ENCODE measurements at places on chromosomes 16 and 17.

DNA sequence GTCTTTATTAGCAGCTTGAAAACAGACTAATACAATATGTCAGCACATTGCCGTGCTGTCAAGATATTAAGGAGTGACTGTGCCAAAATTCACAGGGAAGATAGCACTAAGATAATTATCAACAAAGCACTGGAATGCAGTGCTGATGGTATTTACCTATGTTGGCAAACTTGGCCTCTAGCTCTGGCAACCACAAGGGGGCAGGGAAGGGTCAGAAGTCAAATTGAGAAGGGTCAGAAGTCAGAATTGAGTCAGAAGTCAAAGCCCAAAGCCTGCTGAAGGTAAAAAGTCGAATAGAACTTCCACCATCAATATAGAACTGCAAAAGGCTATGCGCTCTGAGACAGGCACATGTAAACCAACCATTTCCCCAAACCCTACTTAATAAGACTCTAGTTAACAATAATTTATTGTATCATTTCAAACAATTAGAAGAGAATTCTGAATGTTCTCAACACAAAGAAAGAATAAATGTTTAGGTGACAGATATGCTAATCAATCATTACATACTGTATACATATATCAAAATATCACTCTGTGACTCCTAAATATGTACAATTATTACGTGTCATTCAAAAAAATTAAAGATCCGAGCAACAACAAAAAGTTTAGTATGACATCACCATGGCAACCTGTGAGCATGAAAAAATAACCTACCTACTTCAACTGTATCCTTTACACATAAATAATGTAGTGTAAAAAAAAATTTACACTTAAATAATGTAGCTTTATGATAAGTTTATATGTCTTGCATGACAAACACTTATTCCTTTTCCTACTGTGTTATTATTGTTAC is 916.1 kb downstream of the KCNJ2 start:
- no peak for DNase-seq

- no peak for DNase-seq
Measured at GRCh38 chr16:87895641-87896141, 26.4 kb upstream of the SLC7A5 start.

GRCh38 chr17:64412944-64413381 is 22.3 kb upstream of the PECAM1 start:
- no peak for DNase-seq

GRCh38 chr17:5042157-5043022 is 7.2 kb upstream of the SLC52A1 start:
- no peak for DNase-seq

- no peak for DNase-seq
Measured at GRCh38 chr16:3971706-3972105, 91.2 kb upstream of the CREBBP start.

- no peak for DNase-seq
Measured at GRCh38 chr17:67015001-67015400, 29.4 kb upstream of the CACNG1 start.

GRCh38 chr17:71631483-71631882 is 489.3 kb upstream of the SOX9 start:
- DNase-seq = peak; percentile 89

GRCh38 chr16:50610331-50611262 is 62.4 kb downstream of the NKD1 start:
- no peak for DNase-seq

- DNase-seq = no peak
Measured at GRCh38 chr16:66167564-66168291, 198.8 kb upstream of the CDH5 start.

- DNase-seq = peak; percentile 82
Measured at GRCh38 chr17:48944515-48945260, at the start of gene SNF8. Gene SNF8 (minus strand): TSS chr17:48944842. CDS start chr17:48944734, 108 bp downstream.

- no peak for DNase-seq
Measured at GRCh38 chr17:17313350-17313991, 10.3 kb downstream of the NT5M start.

GRCh38 chr16:24778671-24779070 is 49.2 kb downstream of the TNRC6A start:
- DNase-seq = no peak

DNA sequence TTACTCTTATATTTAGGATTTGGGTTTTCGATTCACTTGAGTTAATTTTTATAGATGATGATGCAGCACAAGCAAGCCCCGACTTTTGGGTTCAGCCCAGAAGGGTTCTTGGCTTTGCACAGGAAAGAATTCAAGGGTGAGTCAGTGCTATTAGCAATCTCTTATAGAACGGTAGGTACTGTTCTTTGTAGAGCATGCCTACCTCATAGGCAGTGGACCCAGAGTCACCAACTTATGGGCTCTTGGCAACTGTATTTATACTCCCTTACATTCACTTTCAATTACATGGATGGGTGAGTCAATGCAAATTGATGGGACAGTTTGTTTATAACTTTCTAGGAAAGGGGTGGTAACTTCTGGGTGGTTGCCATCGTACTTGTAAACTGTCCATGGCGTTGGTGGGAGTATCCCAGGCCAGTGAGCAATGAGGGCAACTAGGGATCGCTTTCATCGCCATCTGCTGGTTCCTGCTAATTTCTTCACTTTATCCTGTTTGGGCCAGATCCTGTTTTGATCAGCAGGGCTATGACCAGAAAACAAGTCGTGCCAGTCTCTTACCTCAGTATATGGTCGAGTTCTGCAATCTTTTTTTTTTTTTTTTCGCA is 362.6 kb downstream of the CNTNAP4 start:
- peak; percentile 14 for DNase-seq

- no peak for DNase-seq
Measured at GRCh38 chr16:86726340-86726739, 148.0 kb downstream of the FOXL1 start.

- no peak for DNase-seq
Measured at GRCh38 chr17:1183171-1183873, 3.5 kb upstream of the ABR start.

DNA sequence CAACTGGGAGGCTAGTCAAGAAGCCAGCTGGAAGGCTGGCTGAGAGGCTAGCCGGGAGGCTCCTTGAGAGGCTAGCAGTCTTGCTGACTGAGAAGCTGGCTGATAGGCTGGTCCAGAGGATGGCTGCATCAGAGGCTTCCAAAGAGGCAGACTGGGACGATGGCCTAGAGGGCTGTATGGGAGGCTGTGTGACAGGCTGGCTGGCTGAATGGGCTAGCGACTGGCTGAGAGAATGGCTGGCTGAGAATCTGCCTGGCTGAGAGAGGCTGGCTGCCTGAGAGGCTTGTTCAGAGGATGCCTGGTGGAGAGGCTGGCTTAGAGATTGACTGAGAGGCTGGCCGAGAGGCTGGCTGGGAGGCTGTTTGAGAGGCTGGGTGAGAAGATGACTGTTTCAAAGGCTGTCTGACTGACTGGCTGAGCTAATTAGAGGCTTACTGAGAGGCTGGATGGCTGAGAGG is 34.8 kb upstream of the ACSM2B start:
- DNase-seq = no peak

DNA sequence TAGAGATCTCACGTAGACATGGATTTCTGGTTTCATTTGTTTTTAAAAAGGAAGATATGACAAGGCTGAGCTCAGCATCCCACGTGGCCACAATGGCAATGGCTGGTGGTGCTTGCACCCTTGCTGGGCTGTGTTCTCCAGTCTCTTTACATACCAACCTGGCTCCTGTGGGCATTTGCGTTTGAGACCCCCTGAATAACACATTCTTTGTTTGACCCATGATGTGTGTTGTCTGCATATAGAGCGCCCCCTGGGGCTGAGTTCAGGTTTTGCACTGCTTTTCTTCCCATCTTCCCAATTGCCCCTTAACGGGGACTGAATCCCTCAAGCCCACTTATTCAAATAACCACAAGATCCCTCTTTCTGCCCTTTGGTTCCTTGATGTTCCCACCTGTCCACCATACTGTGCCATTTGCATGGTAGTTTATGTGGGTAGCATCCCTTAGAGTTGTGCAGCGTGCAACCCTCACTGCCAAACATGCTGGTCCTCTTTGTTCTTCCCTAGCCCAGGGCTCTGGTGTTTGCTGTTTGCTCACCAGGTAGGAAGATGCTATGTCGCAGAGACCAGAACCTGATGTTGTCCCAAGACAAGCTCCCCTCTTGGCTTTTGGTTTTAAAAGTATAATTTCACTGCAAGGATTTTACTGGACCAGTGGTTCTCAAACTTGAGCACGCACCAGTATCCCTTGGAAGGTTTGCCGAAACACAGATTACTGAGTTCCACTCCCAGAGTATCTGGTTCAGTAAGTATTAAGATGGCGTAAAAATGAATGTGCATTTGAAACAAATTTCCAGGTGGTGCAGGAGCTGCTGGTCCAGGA is 38.5 kb upstream of the NKD1 start:
- DNase-seq = no peak

GRCh38 chr16:10938321-10938720 is 3.9 kb downstream of the DEXI start:
- no peak for DNase-seq

GRCh38 chr16:17160285-17160853 is 310.4 kb downstream of the XYLT1 start:
- no peak for DNase-seq

DNA sequence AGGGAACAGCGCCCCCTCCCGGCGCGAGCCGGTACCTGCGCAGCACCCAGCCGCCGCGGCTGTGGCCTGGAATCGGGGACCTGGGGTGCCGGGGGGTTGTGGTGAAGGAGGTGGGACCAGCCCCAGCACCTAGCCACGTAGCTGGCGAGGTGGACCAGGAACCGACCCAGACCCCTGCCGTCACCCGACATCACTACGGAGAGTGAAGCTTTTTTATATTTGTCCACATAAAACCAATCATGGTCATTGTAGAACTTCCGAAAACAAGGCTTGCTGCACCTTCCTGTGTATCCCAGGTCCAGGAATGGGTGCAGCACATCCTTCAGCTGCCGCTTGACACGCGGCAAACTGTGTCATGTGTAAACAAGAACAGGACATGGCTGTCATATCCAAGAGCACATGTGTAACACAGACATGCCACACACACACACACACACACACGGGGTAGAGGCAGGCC is 1.3 kb downstream of the HBQ1 start:
- DNase-seq = no peak

DNA sequence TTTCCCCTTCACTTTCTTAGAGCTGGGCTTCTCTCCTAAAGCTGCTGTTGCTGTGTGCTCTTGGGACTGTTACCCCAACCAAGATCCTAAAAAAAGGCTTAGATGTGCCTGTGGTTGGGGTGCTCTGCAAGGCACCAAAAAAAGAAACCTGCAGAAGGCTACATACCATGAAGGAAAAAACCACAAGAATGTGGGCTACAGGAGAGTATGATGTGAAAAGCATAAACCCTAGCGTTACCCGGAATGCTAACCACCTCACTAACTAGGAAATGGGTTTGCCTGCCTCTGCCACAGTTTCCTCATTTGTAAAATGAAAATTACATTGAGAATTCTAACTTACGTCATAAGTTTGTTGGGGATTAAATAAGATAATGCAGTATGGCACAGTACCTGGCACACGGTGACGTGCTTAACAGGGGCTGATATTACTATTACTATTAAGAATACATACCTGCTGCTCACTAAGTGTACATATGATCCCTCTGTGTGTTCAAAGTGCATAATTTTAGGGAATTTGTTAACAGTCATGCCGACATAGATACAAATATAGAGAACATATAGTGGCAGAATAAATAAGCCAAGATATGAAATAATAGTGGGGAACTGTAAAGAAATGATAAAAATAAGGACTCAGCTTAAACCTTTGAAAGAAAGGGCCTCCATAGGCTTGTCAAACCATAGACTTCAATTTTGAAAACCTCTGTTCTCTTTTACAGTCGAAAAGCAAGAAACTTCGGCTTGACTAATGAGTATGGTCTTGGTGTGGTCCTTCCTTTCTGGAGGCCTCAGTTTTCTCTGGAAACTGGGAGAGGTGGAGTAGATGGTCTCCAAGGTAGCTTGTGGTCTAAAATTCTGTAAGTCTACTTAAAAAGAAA is 177.8 kb upstream of the TBX2 start:
- no peak for DNase-seq

DNA sequence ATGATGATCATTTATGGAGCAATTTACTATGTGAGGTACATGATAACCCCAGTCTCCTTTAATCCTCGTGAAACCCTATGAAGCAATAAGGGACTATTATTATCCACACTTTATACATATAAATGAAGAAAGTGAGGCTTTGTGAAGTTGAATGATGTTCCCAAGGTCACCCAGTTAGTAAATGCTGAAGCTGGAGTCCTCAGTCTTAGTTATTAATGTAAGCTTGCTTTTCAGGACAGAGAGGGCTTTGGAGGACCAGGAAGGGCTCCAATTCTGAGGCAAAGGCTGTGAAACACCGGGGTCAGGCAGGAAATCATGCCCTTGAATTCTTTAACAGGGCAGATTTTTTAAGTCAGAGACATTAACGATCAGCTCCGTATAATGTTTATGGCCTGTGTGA is 36.8 kb downstream of the KSR1 start:
- no peak for DNase-seq

- no peak for DNase-seq
Measured at GRCh38 chr16:55480228-55480655, 1.2 kb downstream of the MMP2 start.

DNA sequence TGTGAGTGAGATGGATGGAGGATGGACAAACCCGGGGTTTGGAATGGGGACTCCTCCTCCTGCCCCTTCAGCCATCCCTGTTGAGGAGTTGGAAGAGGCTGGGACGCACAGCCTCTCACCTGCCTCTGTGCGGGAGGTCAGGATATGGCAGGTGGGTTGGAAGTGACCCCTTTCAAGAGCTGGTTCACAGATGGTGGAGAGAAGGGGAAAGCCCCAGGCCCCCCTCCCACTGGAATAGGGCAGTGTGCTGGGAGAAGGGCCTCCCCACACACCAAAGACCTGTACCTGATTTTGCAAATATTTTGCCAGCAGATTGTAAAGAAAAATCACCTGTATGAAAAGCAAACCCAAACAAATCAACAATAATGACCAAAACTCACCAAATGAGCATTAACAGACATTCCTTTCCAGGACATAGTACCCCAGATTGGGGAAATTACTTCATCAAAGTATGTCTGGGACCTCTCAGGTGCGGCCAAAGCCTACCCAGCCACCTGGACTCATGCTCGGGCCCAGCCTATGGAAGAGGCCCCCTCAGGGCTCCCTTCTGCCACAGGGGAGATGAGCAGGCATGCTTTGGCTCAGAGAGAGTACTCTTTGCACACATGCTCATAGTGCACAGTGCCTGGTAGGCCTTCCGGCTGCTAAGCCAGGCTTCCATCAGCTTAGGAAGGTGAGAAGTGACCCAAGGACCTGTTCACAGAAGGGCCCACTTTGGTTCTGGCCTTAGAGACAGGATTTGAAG is 7.8 kb downstream of the SLC47A2 start:
- no peak for DNase-seq

GRCh38 chr17:9298776-9299295 is 276.8 kb downstream of the STX8 start:
- DNase-seq = no peak

DNA sequence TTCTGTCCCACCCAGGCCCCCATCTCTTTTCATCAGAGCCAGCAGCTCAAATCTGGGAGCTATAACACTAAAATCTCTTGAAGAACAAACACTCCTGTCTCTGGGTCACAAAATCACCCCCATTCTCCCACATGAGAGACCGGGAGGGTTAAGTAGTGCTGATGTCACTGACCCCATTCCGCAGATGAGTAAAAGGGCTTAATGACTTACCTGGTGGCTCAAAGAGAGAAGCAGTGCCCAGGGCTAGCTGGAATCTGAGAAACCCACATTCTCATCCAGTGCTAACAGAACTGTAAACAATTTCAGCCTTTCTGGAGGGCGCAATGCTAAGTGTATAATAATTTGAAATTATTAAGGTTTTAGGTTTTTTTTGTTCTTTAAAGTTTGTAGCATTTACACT is 26.3 kb upstream of the LHX1 start:
- DNase-seq = no peak

GRCh38 chr17:82317394-82318168 is at the start of gene CD7:
Gene CD7 (minus strand): TSS chr17:82317608. CDS start chr17:82317495, 113 bp downstream.
- no peak for DNase-seq

- DNase-seq = peak; percentile 12
Measured at GRCh38 chr16:82031116-82032084, 3.7 kb upstream of the HSD17B2 start.

Measured in SW 1271 (cell line).